ENCODE measurements at places on chromosomes 4 and X.

DNA sequence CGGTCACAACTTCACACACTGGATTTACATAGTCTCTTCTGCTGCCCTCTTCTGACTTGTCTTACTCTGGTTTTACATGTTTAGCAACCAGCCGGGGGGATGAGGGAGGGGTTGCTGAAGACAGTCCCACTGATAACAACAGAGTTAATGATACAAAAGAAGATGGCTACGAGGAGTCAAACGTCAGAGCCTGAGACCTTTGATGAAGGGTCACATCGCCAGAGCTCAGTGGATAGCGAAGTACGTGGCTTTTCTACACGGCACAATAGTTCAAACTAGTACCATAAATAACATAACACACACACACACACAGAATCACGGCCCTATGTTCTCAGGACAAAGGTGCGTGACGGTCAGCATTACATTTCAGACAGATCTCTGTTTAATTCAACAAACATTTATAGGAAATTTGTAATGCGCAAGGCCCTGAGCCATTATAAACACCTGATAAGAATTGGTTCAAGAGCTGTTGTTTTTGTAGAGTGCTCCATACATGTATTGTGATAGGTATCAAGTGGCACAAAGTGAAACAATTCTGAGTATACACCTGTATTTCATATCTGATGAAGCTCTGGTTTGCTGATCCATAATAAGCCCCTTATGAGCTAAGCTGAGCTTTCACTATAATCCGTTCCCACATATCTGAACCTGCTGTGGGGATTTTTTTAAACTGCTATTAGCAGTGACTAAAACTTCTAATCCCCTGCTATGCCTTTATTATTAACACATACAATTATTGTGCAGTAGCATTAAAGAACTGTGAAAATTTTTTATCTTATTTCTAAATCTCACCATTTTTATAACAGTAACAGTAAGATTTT is 100.0 kb downstream of the NR3C2 start:
- no peak for DNase-seq

- peak; percentile 78 for DNase-seq
Measured at GRCh38 chr4:148182230-148182911, 259.8 kb downstream of the NR3C2 start.

- no peak for DNase-seq
Measured at GRCh38 chr4:64271601-64272081, 137.6 kb downstream of the TECRL start.

GRCh38 chrX:470686-471085 is 84.0 kb upstream of the PPP2R3B start:
- no peak for DNase-seq

DNA sequence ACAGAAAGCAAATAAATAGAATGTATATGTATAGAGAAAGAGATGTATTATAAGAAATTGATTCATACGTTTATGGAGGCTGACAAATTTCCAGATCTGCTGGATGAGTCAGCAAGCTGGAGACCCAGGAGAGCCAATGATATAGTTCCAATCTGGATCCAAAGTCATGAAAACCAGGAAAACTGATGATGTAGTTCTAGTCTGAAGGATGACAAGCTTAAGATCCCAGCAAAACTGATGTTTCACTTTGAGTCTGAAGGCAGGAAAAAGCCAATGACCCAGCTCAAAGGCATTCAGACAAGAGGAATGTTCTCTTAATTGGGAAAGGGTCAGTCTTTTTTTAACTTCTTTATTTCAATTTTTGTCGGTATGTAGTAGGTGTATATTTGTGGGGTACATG is 102.6 kb downstream of the LHFPL1 start:
- no peak for DNase-seq

DNA sequence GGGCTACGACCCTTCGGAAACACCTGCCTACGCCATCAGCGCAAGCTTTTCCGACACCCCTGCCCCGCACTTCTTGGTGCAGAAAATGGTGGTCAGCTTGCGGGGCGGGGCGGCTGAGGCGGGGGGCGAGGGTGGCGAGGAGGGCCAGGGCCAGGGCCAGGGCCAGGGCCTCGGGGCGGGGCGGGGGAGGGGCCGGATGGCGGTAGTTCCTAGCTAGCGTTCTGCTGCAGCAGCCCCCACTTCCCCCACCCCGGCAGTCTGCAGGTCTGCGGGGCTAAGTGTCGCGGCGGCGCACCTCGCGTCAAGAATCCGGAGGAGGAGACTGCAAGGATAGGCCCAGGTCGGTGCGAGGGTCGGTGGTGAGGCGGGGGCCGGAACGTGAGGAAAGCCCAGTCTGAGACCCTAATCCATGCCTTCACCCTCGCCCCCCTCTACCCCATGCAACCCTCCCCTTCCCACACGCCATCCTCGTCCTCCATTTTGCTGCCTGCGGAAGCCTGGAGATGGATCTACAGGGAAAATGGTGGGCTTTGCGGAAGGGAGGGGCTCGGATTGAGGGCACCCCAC is 600 bp downstream of the BEX4 start:
- DNase-seq, result peak; percentile 58

All from hematopoietic multipotent progenitor cell treated with erythropoietin and hydrocortisone succinate and interleukin-3 and kit ligand, for 6 days (in vitro differentiated cells).